ENCODE measurements at places on chromosomes 5 and 9. TPM values are rescaled to one million over a fixed set of nuclear protein-coding genes. Genes with fewer than 3 reads are reported as not detected.

Gene IRX2
- total RNA-seq, result 2.0 TPM

Gene TMEM174
- total RNA-seq, result not detected

Gene DEPDC1B
- 1.7 TPM for total RNA-seq

Gene FASTKD3
- 10.8 TPM for total RNA-seq

Gene OR1J4
- 0.17 TPM for total RNA-seq

Gene IFNB1
- total RNA-seq, result not detected

Gene SELENOP
- 703 TPM for total RNA-seq

Gene FABP6
- total RNA-seq, result not detected

Gene ECSCR
- 0.33 TPM for total RNA-seq

Gene FOXD4L5
- total RNA-seq, result 0.15 TPM

Gene ACOT12
- 2.2 TPM for total RNA-seq

Gene NUTM2F
- total RNA-seq, result not detected

Gene SCGB3A2
- total RNA-seq, result not detected

Gene SLC45A2
- total RNA-seq, result not detected

Gene ARHGEF28
- 32.6 TPM for total RNA-seq

Gene PCDHB10
- 0.66 TPM for total RNA-seq

Gene PIP5K1B
- total RNA-seq, result not detected

Gene EQTN
- not detected for total RNA-seq

Data from smooth muscle cell of trachea (primary cell).